ENCODE measurements at places on chromosomes 6 and 20.

DNA sequence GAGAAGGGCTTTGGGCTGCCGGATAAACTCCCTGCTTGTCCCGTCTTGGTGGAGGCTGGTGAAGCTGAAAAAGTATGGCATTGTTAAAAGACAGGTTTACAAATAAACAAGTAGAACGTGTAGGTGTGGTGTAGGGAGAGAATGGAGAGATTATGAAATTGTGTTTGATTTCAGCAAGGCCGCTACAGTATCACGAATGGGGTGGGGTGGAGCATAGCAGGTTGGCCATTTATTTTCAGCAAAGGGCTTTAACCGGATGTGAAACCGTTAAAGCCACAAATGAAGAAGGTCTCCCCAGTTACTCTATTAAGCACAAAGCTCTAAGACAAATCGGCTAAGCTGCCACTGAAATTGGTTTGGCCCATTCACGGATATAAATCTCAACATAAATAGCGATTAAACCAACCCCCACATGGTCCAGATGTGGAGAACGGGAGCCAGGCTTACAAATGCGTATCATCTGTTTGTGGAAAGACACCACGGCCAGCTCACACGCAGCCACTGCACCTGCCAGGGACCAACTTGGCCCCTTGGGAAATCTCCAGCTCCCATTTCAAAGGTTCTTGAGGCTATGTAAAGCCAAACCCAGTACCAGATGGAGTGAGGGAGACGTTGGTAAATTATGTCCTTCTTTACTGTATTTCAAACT, 94.0 kb downstream of the ZMYND8 start:
- no peak for DNase-seq

- no peak for DNase-seq
These were observed 9.2 kb downstream of the SIM1 start for GRCh38 chr6:100455230-100456124.

DNA sequence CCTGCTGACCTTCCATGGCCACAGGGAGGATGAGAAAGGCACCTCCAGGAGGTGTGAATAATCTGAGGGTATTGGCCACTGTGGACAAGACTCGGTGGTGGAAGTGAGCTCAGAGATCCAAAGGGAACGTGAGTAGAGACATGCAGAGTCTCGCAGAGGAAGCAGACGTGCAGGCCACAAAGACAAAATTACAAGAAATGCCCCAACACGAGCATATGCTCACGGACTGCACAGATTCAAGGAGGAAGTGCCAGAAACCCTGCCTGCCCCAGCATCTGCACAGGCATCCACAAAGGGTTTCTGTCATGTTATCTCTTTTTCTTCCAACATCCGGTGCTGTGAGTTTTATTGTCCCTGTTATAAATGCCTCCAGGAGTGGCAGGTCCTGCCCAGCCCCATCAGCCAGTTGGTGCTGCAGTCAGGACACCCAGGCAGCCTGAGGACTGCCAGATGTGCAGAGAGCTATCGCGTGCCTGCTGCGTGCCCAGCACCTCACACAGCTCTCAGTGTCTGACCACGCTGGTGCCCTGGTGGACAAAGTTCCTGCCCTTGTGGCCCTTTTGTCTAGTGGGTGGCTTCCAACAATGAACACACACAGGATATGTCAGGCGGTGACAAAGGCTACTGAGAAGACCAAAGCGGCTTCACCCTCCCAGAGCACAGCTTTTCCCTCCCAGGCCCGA, 34.0 kb upstream of the FANCE start:
- no peak for DNase-seq

GRCh38 chr6:1609041-1609647, 571 bp upstream of the FOXC1 start:
- DNase-seq, result no peak

- no peak for DNase-seq
These were observed 267.9 kb downstream of the PLCB1 start for GRCh38 chr20:8399947-8400346.

DNA sequence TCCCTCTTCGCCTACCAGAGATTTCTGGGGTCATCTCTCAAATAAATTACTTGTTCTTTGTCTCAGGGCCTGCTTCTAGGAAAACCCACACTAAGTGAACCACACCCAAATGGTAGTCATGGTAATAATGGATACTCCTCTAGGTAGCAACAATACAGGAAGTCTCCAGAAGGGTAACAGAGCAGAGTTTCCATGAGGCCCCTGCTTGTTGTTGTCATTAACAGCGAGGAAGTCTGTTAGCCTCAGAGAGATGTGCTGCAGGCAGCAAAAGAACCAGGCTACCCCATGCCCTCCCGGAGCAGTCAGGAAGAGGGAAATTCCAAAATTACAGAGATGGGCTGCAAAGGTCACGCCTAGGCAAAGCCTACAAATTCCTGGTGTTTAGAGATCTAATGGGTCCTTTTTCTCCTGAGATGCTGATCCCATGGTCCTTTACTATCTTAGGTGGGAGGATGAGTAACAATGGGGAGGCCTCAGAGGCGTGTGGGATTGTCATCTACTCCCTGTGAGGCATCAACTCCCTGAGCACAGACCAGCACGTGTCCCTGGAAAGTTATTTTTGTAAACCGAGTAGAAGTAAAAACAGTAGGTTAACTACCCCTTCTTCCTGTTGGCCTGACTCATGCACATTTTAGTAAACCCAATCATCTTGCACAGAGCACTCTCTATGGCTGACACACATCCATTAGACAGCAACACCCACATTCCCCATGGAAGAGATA, 10.1 kb downstream of the ISM1 start:
- DNase-seq, result no peak

- DNase-seq, result no peak
These were observed 20.4 kb downstream of the THEMIS start for GRCh38 chr6:127880429-127880828.

GRCh38 chr20:51021067-51022025, 1.6 kb downstream of the KCNG1 start:
- no peak for DNase-seq

DNA sequence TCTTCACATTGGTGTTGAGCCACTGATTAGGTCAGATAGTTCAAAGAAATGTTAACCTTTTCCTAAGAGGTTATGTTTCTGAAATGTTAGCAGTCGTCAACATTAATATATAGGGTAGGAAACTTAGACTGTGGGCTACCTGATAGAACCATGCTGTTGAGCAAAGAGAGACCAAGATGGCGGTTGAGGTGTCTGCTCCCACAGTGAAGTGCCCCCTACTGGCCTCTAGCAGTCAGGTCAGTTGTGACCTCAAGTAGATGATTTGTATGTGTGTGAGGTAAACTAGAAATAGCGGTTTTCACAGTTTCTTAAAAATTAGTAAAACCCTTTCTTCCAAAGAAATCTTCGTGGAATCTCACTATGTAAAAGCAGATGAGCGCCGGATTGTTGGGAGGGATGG, 40.3 kb downstream of the MTHFD1L start:
- DNase-seq, result no peak

DNA sequence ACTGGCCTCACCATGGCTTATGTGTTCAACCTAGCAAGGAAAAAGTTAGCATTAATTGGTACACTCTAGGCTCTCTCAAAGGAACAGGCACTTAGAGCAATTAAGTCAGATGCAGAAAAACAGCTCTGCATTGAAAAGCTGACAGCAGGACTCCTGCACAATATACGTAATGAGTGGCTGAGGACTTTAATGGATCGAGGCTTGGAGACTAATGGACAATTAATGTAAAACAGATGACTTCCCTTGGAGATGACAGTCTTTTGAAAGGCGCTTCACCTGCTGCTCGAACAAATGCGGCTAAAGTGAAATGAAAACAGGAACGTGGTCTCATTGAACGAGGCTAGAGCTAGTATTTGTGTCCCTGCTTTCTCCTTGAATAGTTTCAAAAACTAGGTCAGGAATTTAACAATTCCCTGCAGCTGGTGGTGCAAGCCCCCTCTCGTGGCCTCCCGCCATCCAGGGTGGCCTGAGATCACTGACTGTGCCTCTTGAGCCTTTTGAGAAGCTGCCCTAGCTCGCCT, 137.1 kb downstream of the ELOVL4 start:
- DNase-seq, result no peak

GRCh38 chr6:11384531-11385309, 152.3 kb upstream of the NEDD9 start:
- DNase-seq, result no peak

DNA sequence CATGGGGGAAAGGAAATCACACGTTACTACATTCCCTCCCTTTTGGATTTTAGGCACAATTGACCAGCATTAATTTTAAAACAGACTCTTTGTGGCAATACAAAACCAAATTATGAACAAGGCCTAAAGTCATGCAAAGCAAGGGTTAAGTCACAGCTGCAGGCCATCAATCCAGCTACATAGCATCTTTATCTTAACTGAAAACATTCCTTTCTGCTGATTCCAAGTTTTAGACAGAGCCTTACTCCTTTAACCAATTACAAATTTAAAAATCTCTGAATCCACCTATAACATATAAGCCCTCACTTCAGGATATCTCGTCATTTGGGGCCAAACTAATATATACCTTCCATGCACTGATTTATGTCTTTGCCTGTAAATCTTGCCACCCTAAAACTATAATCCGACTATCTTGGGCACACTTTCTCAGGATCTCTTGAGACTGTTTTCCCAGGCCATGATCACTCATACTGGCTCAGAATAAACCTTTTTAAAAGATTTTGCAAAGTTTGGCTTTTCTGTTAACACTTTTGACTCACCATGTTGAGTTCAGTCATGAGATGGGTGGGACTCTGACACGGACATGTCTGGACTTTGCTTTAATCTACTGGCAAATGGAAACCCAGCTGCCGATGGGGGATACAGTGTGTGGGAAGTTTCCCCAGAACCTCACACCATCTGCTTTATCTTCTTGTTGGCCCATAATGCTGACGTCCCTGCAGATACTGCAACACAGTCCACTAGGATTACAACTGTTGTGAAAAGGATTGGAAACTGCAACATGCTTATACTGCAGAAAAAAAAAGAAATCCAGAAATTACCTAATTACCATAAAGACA, 757.0 kb downstream of the PTPRT start:
- DNase-seq, result no peak

DNA sequence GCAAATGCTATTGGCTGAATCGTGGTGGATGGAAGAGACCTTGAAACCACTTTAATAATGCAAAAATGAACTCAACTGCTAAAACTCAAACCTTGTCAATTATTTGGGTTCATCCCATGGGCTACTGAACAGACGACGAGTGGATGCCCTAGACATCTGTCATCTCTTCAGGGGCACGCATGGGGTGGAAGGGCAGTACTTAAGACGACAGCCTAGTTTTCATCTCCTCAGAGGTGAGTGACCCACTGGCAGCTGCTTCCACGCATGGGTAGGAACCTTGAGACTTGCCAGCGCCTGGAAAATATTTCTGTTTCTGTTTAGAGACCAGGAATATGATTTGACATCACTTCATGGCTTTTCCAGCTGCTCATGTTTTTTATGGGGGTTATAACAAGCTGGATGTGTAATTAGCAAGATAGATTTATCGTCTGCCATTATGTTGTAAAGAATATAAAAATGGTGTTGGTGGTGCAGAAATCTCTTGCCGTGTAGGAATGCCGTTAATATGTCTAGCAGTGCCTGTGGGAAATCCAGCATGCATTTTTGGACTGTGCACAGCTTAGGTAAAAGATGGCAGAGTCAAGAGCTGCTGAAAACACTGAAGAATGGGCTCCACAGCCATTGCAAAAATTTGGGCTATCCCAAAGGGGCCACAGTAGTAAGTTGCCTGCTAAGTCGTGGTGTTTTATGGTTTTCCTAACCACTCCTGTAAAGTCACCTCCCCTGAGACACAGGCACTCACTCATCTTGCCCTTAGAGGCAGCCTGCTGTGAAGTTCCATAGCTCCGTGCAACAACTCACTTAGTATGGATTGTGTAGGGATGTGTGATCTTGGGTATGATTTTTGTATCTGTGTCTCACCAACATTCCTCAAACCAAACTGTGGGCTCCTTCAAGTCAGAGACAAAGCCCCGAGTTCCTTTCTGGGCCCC, 203.3 kb downstream of the EYA2 start:
- no peak for DNase-seq

DNA sequence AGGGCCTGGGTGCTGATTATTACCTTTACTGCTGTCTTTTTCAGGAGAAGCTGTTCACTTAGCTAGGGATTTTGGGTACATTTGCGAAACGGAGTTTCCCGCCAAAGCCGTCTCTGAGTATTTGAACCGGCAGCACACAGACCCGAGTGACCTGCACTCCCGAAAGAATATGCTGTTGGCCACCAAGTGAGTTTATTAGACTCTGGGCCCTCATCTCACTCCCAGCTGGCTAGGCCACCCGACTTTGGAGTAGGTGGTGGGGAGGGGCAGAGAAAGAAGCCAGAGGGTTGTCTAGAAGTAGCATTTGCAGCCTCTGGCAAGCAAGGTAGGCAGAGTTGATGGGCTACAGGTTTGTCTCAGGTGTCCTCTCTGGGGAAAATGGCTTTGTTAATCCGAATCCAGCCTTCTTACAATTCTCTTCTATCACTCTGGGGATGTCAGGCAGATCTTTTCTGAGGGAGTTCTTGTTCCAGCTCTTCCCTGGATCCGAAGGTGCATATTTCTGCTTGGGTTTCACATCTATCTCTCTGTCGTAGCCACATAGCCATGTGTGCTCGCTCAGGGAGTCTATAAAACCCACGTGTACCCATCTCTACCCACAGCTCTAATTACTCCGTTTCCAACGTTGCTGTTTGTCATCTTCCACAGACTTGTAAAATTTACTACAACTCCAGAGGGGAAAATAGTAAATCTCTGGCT, 21.6 kb downstream of the TFAP2B start:
- no peak for DNase-seq

- no peak for DNase-seq
These were observed 7.8 kb upstream of the PNISR start for GRCh38 chr6:99432877-99433276.

GRCh38 chr6:17454316-17455005, 61.1 kb downstream of the CAP2 start:
- no peak for DNase-seq

DNA sequence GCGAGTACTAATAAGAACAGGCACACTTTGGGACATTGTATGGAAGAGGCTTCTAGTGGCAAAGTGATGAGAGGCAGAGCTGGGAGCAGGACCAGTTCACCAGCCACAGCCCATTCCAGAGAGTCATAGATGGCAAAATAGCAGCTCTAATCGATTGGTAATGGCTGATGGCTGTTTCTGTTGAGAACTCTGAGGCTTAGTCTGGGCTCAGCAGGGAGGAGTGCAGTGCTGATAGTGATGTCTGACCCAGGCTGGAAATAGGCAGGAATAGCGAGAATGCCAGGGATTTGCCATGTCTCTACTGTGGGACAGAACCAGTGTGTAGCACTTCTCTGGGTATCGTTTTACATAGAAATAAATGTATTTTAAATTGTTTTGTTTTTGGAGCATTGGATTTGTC, 620.0 kb upstream of the FLRT3 start:
- no peak for DNase-seq
